ENCODE measurements at places on chromosomes 3 and 15.

DNA sequence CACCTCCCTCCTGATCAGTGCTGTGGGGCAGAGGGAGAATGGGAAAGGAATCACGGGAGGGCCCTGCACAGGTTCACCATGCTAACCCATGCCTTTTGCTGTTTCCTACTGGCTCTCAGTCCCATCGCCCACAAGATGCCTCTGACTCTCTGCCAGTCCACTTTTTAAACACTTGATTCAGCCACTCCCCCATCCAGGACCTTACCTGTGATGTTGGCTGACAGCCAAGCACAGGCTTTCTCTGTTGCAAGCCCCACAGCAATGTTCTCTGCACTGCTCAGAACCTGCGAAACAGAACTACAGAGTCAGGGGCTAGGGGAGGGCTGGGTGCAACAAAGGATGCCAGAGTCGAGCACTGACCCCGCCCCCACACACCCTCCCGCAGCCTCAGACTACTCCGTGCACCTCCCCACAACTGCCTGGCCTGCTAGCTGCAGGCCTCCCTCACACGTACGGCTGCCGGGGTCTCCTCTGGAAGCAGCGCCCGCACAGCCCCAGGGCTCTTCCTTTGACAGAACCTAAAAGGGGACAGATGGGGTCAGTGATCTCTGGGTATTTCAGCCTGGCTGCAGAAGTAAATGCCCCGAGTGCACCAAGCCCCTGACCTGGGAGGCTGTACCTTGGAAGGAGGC lies 9.1 kb downstream of the CDAN1 start:
- DNase-seq: no peak

GRCh38 chr15:70530906-70531305 lies 232.5 kb downstream of the UACA start:
- DNase-seq: no peak

DNA sequence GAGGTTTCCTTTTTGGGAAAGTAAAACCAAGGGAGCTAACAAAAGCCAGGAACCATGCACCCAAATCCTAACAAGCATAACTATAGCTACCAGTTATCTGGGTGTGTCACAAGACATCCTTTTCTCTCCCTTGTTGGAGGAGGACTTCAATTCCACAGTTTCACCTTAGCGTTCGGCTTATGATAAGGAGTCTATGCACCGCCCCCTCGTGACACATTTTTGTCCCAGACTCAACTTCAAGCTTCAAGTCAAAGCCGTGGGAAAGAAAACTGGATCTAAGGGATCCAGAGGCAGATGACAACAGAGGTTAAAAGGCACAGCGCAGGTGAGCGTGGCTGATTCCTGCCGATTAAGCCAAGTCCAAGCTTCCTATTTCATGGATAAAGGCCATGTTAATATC lies 13.9 kb upstream of the FXR1 start:
- no peak for DNase-seq

- no peak for DNase-seq
Observed at GRCh38 chr3:39346785-39347585, 17.5 kb downstream of the CCR8 start.

DNA sequence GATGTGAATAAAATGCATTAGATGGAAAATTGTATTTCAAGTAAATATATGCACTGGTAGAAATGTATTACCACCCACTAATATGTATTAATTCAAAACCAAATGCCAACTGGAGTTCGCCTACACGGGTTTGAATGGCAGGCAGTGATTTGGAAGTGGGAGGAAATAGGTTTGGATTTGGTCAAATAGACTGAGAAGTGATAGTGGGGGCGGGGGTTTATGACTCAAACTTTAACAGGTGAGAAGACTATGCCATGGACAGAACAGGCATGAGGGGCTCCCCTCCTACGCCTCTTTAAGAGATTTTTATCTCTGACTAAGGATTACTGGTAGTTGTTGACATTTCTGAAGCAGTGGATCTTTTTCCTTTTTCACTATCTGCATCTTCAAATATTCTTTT lies 677.8 kb downstream of the NTRK3 start:
- DNase-seq: no peak

DNA sequence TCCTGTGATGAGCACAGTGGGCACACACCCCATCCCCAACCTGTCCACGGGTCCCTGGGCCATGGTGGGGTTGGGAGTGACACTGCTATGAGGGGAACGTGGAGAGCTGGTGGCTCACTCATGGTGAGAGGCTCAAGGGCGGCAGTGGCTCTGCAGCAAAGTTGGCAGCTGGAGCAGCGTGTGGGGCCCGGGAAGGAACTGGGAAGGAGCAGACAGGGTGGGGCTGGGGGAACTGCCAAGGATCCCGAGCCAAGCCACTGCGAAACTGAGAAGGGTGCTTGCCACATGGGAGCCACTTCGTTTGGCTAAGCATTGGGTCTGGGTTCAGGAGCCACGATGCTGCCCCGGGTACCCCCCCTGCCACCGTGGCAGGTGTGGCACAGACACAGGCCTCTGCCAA lies 80.1 kb downstream of the SNRK start:
- DNase-seq: no peak

GRCh38 chr15:70037292-70037640 lies 60.5 kb downstream of the TLE3 start:
- DNase-seq: no peak

- DNase-seq: no peak
Observed at GRCh38 chr3:71512000-71512399, 71.5 kb downstream of the FOXP1 start.

GRCh38 chr3:14957925-14958324 lies 10.5 kb downstream of the NR2C2 start:
- DNase-seq: no peak

DNA sequence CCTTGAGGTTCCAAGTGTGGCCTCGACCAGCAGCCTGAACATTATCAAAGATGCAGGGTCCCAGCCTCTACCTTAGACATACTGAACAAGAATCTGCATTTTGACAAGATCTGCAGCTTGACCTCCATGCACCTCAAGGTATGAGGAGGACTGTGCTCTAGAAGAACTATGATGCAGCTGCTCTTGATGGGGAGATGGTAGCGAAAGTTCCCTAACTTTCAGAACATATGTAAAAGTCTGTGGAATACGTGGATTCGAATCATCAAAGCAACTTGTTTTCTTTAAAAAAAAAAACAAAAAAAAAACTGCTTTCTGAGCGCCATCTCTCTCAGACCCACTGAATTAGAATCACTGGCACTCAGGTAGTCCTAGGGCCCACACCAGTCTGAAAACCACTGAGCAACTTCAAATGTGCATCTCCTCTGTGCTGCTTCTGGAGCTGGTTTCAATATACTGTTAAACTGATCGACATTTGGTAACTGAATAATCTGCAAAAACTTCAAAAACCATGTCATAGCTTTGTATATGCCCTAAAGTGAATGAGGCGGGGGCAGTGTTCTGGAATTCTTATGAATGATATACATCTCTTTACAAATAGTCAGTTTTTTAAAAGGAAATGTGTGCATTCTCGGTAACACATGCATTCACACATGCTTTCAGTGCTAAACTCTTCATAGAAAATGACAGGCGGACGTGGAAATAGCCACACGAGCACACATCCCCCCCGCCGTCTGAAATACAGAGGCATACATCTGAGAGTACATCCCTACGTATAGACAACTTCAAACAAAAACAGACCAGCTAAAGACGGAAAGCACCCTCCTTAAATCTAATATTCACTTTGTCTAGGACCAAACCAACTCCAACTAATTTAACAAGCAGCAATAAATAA lies 128.8 kb downstream of the FOXP1 start:
- no peak for DNase-seq

GRCh38 chr3:122533931-122534334 lies 19.2 kb upstream of the KPNA1 start:
- no peak for DNase-seq

- DNase-seq: no peak
Observed at GRCh38 chr15:68578980-68579935, at the start of gene CORO2B. Gene CORO2B (plus strand): TSS chr15:68578993. CDS start chr15:68579263, 270 bp downstream.
